ENCODE measurements at places on chromosomes 5 and 9.

GRCh38 chr5:79787448-79787847 lies 97.8 kb downstream of the CMYA5 start:
- no peak for DNase-seq

DNA sequence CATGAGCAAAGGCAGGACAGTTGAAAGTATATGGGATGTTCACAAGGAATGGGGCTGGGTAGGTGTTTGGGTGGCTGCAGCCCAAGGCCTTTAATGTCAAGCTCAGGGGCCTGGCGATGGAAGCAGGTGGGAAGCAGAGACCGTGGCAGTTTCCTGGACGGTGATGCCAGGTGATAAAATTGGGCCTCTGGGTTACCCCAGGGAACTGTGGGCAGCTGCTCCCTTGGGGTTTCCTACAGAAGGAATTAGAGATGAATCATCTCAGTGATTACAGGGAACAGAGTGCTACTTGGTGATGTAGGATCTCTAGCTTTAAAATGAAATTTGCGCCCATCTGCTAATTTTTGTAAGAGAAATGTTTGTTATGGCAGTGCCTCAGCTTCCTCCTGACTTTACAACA lies 39.2 kb downstream of the TSTD2 start:
- DNase-seq = no peak

DNA sequence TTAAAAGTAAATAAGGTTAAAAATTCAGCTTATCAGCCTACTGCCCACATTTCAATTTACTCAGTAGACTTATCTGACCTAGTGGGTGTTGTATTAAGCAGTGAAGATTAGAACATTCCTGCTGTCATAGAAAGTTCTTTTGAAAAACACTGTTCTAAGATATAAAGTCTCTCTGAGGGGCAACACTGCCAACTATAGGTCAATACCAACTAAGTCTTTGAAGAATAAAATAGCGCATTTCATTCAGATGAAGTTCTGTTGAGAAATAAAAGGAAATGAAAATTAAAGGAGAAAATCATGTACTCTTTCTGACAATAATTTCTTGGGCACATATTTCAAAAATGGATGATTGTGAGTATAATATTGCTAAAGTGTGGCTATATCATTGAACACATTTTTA lies 86.8 kb downstream of the PTPRD start:
- no peak for DNase-seq

DNA sequence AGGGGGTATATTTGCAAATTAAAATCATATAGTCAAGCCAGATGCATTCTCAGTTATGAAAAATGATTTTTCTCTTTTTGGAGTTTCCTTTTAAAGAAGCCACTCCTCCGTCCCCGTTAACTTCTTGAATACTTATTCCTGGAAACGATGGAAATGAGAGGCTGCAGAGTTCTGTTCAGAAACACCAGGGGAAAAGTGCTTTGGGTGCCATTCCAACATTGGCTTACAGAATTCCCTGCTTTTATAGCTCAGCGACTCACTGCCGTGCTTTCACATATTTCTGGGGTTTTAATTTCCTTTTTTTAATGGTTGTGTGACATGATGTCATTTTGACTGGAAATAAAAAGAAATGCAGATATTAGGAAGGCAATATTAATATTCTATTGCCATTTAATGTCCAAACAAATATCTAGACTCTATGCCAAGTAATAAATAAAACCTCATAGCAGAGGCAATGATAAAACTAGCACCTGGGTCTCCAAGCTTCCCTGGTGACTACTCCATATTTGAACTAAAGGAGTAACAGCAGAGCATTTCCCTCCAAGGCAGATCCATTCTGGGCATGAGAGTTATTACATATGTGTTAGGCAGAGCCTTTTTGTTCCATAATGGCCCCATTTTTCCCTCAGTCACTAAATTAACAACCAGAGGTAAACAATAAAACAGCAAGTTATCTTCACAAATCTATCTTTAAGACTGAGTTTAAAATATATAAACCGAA lies 363.4 kb downstream of the EBF1 start:
- DNase-seq = peak; percentile 62

GRCh38 chr9:89455356-89455824 lies 42.5 kb downstream of the SEMA4D start:
- no peak for DNase-seq

DNA sequence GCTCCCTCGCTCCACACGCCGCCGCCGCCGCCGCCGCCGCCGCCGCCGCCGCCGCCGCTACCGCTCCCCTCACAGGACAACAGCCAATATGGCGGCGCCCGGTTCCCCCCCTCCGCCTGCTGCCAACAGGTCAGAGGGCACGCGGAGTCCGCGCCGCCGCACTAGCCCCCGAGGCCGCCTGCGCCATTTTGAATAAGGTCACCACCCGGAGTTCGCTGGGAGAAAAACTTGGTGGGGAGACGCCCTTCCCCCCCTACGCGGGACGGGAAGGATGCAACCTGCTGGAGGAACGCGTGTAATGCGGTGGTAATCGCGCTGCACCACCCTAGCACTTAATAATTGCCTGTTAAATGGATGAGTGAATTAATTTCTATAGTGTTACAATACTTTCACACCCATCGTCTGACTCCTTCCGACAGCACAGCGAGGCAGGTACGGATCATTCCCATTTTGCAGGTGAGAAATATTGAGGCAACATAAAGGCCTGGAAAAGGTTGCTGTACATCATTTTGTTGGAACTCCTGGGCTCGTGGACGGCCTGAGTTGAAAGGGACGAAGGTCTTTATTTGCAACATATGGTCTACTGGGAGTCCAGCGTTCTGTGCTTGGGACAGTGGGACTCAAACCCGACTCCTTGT lies at the start of gene FAM193B:
FAM193B (minus strand) TSS at position 90 of the 638 bp plus-strand sequence. CDS start 105 bp downstream, outside the sequence.
- DNase-seq = peak; percentile 97

DNA sequence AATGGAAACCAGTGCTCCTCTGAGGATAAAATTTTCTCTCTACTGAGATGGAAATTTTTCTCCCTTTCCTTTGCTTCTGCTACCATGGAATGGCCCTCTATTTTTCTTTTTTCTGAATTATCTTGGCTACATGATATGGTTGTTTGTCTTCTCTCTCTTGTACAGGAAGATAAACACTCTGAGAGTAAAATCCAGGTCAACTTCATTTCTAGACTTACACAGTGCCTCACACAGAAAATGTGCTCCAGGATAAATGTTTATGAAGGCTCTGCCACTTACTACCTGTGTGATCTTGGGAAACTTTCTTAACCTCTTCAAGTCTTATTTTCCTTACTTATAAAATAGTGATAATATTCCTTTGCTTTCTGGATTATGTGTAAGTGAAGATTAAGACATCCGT lies 153.9 kb downstream of the PRELID2 start:
- no peak for DNase-seq

Data from right forelimb (tissue), 1 donor.